ENCODE measurements at places on chromosomes 5 and 9. TPM values are rescaled to one million over a fixed set of nuclear protein-coding genes. Genes with fewer than 3 reads are reported as not detected.

ENTPD2 gene
- 1.6 TPM for total RNA-seq

GLRA1 gene
- not detected for total RNA-seq

NDUFB6 gene
- 12.6 TPM for total RNA-seq

TPM2 gene
- 11.3 TPM for total RNA-seq

LIFR gene
- 22.3 TPM for total RNA-seq

FGFR4 gene
- total RNA-seq: 23.5 TPM

HAND1 gene
- not detected for total RNA-seq

IER5L gene
- 6.8 TPM for total RNA-seq

ZNF367 gene
- total RNA-seq: 0.51 TPM

HNRNPA0 gene
- 8.7 TPM for total RNA-seq

FOXD4L6 gene
- total RNA-seq: not detected

RASGEF1C gene
- total RNA-seq: not detected

CARD6 gene
- 5.0 TPM for total RNA-seq

NAA35 gene
- total RNA-seq: 13.8 TPM

IFNA13 gene
- not detected for total RNA-seq

DNA sequence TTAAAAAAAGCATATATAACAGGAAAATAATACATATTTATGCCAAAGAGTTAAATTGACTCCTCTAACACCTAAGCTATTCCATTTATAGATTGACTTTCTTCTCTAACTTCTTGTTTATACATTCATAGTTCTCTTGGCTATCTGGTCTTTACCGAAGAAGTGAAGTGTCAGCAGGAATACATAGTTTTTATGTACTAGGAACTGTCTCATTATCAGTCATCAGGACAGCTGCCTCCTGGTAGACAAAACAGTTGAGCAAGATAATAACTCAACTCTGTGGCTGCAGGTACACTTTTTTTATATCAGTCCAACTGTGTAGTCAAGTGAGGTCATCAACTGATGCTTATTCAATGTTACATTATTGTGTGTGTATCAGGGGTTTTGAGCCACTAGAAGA is 1436.0 kb upstream of the NUDT12 start:
- DNase-seq: no peak

- DNase-seq: no peak
These were observed 42.5 kb upstream of the BASP1 start for GRCh38 chr5:17174965-17175364.

GRCh38 chr5:37836592-37837413 is 3.0 kb downstream of the GDNF start:
- peak; percentile 17 for DNase-seq

GRCh38 chr5:177397875-177398390 is 2.5 kb downstream of the PFN3 start:
- DNase-seq: no peak

- no peak for DNase-seq
These were observed 16.3 kb downstream of the SUSD1 start for GRCh38 chr9:112158656-112159367.

GRCh38 chr5:61617995-61618525 is 286.0 kb downstream of the ZSWIM6 start:
- DNase-seq: no peak

- DNase-seq: no peak
These were observed 24.3 kb downstream of the IRX4 start for GRCh38 chr5:1858436-1858835.

DNA sequence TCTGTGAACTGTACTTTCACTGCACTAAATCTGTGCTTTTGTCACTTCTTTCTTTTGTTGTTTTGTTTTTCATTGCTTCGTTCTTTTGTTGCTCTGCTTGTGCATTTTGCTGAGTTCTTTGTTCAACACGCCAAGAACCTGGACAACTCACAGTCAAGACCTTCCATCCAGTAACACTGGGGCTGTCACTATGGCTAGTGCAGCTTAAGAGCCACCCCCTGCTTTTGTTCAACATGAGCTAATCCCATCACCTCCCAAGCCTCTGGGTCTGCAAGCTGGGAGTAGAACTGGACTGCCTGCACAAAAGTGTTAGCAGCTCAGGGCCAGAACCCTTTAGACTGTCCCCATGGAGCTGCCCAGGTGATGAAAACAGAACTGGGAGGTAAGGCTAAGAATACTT is 143.7 kb downstream of the SYK start:
- DNase-seq: no peak

DNA sequence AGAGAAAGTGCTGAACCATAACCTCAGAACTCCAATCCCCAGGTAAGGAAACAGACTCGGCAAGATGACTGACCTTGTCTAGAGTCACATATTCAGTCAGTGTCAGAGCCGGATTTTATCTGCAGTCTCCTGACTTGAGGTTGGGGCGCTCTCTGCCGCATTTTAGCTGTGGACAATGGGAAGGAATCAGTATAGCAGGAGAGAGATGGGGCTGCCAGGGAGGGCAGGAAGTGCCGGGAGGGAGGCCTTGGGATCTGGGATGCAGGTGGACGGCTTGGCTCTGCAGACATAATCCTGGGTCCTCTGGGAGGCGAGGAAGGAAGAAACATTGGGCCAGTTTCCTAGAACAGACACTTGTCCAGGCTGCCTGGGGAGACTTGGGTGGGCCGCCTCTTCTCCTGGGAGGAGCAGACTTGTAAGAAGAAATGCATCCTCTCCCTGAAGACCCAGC is 39.7 kb upstream of the COL15A1 start:
- DNase-seq: no peak

GRCh38 chr5:21802869-21803490 is 1050.2 kb downstream of the CDH12 start:
- no peak for DNase-seq

GRCh38 chr9:103335461-103335860 is 340.3 kb downstream of the CYLC2 start:
- no peak for DNase-seq

DNA sequence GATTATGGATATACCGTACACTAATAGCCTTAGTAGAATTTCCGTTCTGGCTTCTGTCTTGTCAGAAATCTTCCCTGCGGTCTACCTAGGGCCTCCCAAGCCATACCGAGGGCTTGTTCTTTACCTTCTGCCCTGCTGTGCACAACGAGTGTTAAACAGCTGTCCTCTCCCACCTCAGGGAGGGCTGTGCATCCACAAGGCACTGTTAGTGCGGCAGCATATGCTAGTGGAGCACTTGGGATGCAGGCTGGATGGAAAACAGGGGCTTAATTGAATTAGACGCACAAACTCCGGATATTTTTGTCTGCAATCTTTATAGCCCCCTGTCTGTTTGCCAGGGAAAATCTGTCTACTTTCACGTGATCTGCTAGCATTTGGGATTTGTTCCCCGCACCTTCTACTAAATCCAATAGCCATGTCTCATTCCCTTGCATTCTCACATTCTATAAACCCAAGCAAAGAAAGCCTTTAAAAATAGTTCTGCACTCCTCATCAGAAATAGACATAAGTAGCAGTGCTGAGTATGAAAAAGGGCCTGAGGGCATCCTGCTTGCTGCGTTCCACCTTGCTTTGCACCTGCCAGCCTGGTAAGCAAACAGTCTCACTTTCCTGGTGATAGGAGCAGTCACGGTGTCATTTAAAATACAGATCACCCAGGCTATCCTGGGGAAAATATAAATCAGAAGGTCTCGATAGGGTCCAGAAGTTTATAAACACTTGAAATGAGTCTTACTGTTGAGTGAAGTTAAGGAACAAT is 382.6 kb downstream of the RASEF start:
- no peak for DNase-seq

DNA sequence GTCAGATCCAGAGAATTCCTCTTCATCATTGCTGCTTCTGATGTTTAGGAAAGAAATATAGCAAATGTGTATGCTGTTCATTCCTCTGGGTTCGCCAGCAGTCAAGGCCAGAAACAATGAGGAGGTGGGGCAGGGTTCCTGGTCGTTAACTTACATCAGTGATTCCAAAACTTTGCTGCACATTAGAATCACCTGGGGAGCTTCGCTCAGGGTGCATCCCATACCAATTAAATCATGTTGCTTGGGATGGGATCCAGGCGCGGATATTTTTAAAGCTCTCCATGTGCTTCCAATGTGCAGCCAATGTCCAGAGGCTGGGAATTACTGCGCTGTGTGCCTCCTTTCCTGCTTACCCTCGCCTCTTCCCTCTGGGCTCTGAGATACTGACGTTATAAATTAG is 227.9 kb upstream of the KLF9 start:
- DNase-seq: no peak

DNA sequence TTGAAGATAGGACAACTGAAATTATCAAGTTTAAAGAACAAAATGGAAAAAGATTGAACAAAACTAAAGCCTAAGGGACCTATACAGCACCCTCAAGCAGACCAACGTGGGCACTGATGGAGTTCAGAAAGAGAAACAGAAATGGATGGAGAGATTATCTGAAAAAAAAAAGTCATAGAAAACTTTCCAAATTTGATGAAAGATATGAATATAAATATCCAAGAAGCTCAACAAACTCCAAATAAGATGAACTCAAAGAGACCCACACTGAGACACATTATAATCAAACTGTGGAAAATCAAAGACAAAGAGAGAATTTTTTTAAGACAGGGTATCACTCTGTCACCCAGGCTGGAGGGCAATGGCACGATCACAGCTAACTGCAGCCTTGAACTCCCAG is 128.6 kb upstream of the PUM3 start:
- DNase-seq: no peak

- peak; percentile 90 for DNase-seq
These were observed 25.0 kb upstream of the TDRD7 start for GRCh38 chr9:97386733-97387503.

DNA sequence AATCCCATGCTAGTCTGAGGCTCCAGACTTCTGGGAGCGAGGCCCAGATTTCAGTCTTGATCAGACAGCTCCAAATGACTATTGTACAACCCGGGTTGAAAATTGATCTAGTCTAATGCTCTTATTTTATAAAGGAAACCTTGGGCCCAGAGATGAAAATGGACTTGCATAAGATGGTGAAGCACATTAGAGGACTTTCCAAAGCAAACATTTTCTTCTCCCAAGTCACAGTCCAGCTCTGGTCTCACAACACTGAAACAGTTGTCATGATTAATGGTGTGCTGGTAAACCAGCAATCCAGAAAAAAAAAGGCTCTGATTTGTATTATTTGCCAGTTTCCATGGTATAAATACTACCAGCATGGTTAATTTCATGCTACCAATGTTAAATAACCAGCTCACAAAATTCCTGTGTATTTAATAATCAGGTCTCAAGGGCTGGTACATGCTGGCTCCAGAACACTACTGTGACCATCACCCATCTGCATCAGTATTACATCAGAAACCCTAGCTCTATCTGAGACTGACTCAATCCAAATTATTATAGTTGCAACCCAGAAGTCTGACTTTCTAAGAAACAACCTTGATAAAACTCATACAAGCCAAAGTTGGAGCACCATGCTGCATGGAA is 32.5 kb upstream of the ABLIM3 start:
- DNase-seq: no peak

- DNase-seq: no peak
These were observed 16.0 kb upstream of the SLC22A5 start for GRCh38 chr5:132353486-132353995.

DNA sequence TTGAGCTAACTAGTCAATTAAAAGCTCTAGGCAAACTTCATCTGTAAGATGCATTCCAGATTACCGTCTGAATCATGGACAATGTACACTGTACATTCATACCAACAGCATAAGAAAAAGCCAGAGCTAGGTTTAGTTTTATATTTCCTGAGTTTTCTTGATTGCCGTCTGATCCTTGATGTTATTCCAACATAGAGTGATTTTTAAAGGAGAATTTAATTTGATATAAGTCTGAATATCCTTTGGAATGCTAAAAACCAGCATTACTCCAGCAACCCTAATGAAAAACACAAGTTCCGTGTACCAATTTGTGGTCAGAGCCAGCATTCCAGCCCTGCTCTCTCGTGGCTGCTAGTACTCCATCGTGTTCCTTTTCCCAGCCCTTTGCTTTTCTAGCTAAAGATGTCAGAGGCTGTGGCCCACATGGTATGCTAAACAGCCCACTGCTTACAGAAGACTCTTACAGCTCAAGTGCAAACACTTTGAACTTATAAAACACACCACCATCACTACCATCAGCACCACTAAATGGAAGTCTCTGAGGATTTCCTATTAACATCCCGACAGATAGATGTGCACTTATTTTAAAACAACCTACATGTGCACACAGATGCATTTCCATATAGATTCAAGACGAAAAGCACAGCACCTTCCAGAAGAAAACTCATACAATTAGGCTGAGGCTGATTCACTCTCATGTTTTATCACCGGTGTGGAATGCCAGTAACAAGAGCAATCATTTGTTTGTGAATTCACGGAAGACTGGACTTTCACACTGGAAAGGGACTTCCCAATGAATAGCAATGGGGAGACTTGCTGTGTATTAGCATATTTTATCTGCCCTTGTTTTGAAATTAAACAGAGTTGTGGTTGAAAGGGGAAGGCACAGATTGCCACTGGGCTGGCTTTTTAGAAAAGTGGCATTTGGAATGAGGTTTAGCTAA is 246.9 kb upstream of the GAS1 start:
- DNase-seq: no peak

- no peak for DNase-seq
These were observed 80.3 kb downstream of the ACTBL2 start for GRCh38 chr5:57402348-57402747.

GRCh38 chr5:149421834-149422233 is 42.7 kb upstream of the IL17B start:
- DNase-seq: no peak

DNA sequence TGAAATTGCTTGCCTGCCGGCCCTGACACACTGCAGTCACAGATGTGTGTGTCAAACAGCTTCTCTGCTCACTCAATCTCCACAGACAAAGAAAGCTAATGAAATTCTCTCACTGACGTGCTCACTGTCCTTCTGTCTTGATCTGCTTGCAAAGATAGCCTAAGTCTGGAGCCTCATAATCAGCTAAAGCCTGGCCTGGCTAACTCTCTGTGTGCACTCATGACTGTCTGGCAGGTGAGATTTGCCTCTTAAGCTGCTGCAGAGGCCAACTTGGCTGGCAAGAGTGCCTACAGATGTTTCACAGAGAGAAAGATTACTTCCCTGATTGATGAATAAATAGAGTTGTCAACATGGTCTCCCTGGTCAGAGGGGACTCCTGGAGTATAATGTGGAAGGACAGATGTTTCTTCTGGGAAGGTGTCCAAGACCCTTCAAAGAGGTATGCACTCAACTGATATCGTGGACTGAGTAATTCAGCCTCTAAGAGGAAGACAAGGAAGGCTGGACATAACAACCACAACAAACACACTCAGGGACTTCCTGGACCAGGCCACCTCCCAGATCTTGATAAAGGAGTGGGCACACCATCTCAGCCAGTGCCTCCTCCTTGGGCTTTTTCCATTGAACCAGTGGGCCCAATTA is 362.0 kb downstream of the SPOCK1 start:
- DNase-seq: no peak

GRCh38 chr5:108735790-108736189 is 11.9 kb upstream of the FER start:
- no peak for DNase-seq

GRCh38 chr5:180294411-180294810 is 2.5 kb upstream of the MAPK9 start:
- no peak for DNase-seq

DNA sequence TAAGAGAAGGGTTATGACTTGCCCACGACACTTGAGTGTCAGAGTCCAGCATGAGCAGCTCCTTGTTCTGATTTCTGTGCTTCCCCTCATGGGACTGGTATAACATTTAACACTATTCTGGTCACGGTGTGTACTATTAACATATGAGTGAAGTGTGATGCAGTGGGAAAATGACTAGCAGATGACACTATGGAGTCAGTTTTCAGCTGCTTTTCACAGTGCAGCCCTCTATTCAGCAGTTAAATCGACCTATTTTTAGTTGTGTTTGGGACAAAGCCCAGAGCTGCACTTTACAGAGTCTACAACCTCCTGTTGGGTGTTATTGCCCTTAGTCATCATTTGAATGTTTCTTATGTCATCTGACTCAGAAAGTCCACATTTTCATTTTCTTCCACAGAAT is 59.1 kb downstream of the CHSY3 start:
- no peak for DNase-seq

Measured in pancreas (tissue), 10 donors.